ENCODE measurements at places on chromosomes 11 and 22. TPM values are rescaled to one million over a fixed set of nuclear protein-coding genes. Genes with fewer than 3 reads are reported as not detected.

The SSH3 gene
- 14.9 TPM for polyA plus RNA-seq

The MS4A6E gene
- polyA plus RNA-seq: not detected

The ART1 gene
- polyA plus RNA-seq: not detected

The PLAAT3 gene
- polyA plus RNA-seq: 158 TPM

The CYP2D6 gene
- 0.29 TPM for polyA plus RNA-seq

The NXPE2 gene
- 0.07 TPM for polyA plus RNA-seq

The LDHAL6A gene
- polyA plus RNA-seq: 0.16 TPM

The SMTNL1 gene
- polyA plus RNA-seq: not detected

The RNF141 gene
- 14.1 TPM for polyA plus RNA-seq

The PDE3B gene
- 4.9 TPM for polyA plus RNA-seq

The SLC22A12 gene
- not detected for polyA plus RNA-seq

The LRRC74B gene
- polyA plus RNA-seq: not detected

The TRIM6 gene
- 1.1 TPM for polyA plus RNA-seq

The CHADL gene
- polyA plus RNA-seq: 39.2 TPM

The SAA4 gene
- not detected for polyA plus RNA-seq

The BCO2 gene
- polyA plus RNA-seq: 70.8 TPM

The CHRDL2 gene
- 0.97 TPM for polyA plus RNA-seq

The ANO5 gene
- 17.1 TPM for polyA plus RNA-seq

The KLHDC7B gene
- not detected for polyA plus RNA-seq

The KCTD14 gene
- polyA plus RNA-seq: 0.36 TPM

The OR51B2 gene
- not detected for polyA plus RNA-seq

The DNAJC24 gene
- 8.5 TPM for polyA plus RNA-seq

The APOBEC3C gene
- polyA plus RNA-seq: 37.4 TPM

The MAPK8IP1 gene
- 6.4 TPM for polyA plus RNA-seq

The GGTLC2 gene
- polyA plus RNA-seq: not detected

The KCNJ5 gene
- 15.8 TPM for polyA plus RNA-seq

The CRYBB2 gene
- polyA plus RNA-seq: not detected

The OR9G1 gene
- not detected for polyA plus RNA-seq

The TMEM151A gene
- polyA plus RNA-seq: 0.45 TPM

The SYT12 gene
- 0.18 TPM for polyA plus RNA-seq

The OR10D3 gene
- polyA plus RNA-seq: not detected
